Mucosa of gallbladder (tissue), 1 donor: ENCODE measurements at places on chromosomes 12 and 14. TPM values are rescaled to one million over a fixed set of nuclear protein-coding genes. Genes with fewer than 3 reads are reported as not detected.

GRCh38 chr14:61121355-61121787, 140.3 kb downstream of the SLC38A6 start:
- no peak for DNase-seq

DNA sequence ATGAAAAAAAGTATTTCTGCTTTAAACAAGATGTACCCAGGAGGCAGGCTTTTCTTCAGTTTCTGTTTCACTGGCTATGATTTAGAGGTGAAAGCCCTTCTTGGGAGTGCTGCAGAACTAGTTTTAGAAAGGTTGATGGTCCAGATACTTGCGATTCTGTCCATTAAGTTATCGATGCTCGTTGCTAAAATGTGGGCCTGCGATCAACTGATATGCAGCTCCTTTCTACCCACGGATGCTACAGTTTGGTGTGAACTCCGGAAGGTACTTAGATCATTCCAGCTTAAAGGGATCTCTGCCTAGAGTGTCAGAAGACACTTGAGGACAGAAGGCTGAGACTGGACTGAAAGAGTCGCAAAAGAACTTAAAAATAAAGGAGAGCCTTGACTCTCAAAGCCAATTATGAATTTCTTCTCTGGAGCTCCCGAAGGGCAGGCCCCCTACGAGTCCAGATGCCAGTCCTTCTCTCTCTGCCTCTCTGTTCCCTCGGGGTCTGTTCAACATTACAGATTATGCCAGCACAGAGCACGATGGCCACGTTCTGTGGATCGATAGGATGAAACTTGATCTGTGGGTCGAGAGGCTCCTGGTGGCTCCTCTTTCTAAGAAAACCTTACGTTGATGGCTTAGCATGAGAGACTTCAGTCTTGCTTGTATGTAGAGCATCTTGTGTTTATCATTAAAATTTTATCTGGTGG, 40.0 kb downstream of the FBXW8 start:
- DNase-seq = no peak

DNA sequence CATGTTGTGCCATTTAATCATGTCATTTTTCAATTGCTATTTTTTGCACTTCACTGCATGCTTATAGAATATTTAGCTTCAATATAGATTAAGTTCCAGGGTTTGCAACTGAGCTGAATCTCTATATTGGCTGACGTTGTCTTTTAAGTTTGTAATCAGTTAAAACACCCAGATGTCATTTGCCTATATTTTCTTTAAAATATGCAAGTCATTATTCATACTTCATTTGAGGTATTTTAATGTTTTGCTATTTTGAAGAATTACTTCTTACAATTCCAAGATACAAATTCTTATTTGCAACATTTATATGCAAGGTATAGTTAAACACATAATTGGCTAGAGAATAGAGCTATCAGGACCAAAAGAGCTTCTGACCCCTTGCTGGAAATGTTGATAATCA, 175.0 kb upstream of the NPAS3 start:
- DNase-seq = no peak

DNA sequence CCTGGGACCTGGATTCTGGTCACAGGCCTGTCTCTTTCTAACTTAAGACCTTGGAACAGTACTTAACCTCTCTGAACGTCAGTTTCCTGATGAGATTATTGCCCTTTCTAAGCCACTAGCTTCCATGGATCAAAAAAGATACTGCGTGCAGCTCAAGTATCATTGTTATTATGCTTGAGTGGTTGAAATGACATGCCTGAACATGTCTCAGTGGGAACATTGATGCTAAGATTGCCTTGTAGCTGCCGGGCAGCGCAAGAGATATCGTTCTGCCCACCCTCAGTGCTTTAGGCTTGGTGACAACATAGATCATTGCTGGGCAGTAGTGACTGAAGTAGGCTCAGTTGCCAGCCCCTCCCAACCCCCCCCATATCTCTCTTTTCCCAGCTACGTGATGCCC, 131.9 kb downstream of the SMOC1 start:
- DNase-seq = no peak

- DNase-seq = no peak
Observed at GRCh38 chr12:76375939-76376338, 27.7 kb upstream of the BBS10 start.

- DNase-seq = no peak
Observed at GRCh38 chr14:76726551-76726970, 34.7 kb upstream of the VASH1 start.

DNA sequence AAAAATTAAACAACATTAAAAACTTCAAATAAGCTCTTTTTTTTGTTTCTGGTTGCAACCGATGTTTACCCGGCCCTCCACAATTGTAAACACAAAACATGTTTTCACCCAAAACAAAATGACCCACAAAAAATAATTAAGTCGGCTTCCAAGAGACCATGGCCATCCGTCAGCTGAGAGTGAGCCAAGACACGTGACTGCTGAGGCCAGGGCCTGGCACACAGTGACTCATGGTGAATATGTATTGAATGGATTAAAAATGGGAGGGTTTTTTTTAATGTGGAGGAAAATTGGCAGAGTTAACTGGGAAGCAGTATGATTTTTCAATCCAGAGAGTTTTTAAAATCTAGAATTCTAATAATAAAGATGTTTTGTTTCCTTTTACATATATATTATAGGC, 13.8 kb upstream of the CPNE8 start:
- no peak for DNase-seq

- DNase-seq = no peak
Observed at GRCh38 chr12:42468921-42469320, 120.6 kb downstream of the PRICKLE1 start.

- no peak for DNase-seq
Observed at GRCh38 chr12:104515899-104516298, 59.2 kb downstream of the CHST11 start.

Gene FAM181A
- total RNA-seq = not detected
